ENCODE measurements at places on chromosomes 6 and 20.
A peak's percentile ranks its signal among the peaks of the same experiment; 100 is the strongest.

DNA sequence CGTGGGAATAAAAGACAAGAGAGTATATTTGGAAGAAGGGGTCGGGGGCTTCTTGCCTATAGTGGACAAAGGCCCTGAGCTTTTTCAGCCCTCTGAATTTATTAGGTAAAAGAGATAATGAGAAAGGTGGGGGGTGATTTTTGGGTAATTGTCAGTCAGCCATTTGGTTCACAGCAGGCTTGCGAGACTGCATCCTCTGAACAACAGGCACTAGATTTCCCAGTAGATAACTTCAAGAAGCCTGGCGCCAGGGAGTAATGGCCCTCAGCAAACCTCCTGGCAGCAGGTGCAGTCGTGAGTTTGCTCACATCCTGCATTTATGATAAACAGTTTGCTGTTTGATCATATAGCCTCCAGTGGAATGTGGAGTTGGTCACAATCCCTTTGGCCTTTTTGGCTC, 609.0 kb downstream of the DHX35 start:
- no peak for DNase-seq

GRCh38 chr20:4483486-4483885, 238.2 kb upstream of the PRND start:
- no peak for DNase-seq

- DNase-seq, result no peak
These were observed 214.9 kb upstream of the HDDC2 start for GRCh38 chr6:125516644-125517043.

DNA sequence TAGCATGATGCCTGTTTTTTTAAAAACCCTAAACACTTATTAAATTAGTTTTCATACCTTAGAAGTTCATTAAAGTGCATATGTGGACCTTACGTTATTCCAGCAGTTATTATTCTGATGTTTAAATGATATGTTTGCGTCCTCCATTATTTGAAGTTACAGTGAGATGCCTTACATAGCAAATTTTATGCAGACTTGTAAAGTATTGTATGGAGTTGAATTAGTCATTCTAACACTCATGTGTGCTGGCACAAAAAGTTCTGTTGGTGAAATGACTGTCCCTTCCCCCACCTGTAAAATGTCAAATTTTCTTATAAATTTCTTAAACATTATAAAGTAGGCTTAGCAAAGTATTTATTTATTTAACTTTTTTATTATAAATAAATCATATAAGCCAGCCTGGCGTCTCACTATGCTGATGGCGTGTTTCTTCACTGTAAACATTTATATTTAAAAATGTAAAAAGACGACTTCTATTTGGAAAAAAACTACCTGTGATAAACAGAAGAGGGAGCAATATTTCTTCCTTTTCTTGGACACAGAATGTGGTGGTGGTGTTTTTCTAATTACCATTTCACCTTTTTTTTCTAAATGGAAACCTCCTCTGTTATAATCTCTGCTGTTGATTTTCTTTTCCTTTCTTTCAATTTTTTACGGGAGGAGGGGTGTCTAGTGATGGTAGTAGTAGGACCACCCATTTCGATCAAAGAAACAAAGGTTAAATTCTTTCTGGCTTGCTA, 155.4 kb downstream of the RFPL4B start:
- no peak for DNase-seq

DNA sequence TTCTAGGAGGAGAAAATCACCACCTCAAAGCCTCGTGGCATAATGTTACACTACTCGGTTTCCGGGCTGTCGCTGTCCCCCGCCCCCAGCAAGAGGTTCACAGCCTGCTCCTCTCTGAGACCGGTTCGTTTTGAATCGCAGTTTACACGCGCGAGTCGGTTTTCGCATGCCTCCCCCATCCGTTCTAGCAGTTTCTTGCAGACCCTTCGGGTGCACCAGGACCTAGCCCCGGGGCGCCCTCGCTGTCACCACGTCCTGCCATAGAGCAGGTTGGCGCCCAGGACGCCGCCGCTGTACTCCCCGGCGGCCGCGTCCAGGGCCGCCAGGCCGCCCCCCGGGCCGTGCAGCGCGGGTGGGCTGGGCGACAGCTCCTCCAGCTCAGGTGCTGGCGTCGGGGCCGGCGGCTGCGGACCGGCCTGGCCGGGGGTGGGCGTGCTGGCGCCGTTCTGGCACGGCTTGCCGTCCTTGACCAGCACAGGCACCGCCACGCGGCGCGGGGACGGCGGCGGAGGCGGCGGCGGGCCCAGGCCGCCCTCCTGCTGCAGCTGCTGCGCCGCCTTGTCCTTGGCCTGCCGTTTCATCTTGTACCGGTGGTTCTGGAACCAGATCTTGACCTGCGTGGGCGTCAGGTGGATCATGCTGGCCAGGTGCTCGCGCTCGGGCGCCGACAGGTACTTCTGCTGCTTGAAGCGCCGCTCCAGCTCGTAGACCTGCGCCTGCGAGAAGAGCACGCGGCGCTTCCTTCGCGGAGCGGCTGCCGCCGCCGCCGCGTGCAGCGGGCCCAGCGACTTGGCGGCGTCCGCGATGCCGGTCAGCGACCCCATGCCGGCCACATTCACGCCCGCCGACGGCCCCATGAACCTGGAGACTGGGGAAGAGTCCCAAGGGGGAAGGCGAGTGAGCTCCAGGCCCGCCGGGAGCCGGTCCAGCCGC, 1.4 kb downstream of the NKX2-4 start:
- DNase-seq, result no peak

DNA sequence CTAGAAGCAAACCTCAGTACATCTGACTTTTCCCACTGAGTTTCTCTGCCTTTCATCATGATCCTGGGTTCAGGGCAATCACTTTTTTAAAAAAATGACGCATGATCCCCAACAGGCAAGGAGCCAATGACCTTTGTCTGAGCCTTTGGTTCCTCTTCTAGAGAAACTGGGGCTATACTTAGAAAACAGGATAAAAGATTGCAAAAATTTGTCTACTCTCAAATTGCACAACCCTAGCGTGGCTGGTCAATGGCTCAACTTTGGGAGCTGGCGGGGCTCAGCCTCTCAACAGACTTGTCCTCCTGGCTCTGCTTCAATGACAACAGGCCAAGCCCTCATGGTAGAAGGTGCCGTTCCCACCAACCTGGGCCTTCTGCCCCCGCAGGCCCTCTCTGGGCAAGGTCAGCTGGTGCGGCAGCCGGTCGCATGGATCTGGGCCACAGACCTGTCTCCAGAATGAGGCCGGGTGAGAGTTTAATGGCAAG, 48.7 kb downstream of the PDYN start:
- peak; percentile 23 for DNase-seq

DNA sequence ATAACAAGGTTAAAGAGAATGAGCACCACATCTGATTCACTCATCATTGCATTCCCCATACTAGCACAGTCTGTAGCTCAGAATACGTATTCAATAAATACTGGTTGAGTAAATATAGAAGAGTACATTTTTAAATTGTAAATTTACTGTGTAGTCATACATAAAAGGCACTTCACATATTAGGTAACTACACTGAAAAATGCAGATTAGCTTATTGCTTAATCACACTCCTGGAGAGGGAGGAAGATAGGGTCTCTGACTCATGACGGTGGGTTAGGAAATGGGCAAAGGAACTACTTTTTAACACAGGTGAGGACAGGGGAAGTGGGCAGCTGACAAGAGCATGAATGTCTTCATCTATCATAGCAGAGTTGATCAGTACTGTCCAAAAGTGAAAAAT, 133.2 kb downstream of the TBC1D32 start:
- no peak for DNase-seq

DNA sequence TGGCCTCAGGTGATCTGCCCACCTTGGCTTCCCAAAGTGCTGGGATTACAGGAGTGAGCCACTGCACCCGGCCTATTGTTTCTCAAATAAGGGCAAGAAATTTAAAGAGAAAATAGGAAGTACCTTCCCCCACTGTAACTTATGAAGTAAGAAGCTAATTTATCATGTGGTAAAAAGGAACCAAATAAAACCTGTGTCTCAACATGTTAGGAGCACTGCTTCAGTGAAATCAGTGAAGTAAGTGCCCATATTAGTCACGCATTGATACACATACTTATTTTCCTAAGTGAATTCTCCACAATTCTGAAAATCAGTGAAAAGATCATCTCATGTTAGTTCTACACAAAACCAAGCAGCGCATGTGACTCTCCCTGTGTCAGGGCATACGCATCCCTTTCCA, 14.2 kb upstream of the LPA start:
- no peak for DNase-seq

DNA sequence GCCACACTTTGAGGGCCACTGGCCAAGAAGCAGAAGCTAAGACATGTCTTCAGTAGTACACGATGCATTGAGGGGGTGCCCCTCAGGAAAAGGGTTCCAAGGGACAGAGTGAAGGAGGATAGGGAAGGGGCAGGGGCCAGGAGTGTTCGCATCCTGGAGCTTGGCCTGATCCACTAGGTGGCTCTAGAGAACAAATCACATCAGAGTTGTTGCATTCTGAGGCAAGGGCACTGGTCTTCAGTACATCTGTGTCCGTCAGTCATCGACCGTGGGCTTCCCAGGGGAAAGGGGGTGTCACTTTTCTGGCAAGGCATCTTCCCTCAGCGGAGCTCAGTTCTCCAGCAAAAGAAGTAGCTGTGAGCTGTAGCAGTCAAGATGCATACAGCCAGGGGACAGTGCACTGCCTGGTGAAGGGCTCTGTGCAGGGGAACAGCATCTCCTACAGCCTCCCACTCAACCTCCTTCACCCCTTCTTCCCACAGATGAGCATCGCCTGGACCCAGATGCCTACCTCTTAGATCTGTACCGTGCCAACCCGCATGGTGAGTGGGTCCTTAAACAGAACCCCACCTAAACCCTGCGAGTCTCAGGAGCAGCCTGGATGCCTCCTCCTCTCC, 47.8 kb downstream of the ARHGAP40 start:
- peak; percentile 29 for DNase-seq

DNA sequence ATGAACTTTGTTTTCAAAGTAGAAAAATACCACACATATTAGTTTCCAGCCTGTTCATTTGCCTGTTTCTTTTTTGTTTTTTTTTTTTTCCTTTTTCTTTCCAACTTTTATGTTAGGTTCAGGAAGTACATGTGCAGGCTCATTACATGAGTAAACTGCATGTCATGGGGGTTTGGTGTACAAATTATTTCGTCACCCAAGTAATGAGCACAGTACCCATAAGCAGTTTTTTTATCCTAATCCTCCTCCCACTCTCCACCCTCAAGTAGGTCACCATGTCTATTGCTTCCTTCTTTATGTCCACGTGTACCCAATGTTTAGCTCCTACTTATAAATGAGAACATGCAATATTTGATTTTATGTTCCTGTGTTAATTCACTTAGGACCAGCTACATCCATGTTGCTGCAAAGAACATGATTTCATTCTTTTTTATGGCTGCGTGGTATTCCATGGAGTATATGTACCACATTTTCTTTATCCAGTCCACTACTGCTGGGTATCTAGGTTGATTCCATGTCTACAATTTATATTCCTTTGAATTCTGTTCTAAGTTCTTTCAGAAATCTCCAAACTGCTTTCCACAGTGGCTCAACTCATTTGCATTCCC, 31.8 kb downstream of the SNX14 start:
- no peak for DNase-seq

DNA sequence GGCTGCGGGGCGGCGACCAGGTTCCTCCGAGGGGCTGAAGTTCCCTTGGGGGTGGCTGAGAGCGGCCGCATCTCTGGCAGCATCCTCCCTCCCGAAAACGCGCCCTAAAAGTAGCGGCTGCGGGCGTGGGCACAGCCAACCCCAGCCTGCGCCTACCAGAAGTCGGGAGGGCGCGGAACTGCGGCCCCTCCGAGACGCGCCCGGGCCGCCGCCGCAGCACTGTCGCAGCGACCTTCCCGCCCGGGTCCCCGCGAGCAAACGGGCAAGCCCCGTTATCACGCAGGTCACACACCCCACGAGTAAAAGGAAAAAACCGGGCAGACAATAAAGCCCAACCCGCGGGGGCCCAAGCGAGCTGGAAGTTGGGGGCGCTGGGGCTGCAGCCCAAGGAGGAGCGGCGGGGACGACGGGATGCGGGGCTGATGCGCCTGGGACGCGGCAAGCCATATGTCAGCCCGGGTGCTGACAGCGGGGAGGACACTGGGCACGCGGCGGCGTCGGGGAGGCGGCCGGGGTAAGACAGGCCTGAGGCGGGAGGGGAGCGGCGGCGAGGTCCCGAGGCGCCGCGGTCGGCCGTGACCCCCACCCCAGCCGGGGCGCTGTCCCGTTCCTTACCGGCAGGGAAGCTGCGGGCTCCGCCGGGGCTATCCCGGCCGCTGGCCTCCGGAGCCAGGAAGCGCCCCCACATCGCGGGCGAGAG, 659 bp downstream of the CEP85L start:
- peak; percentile 56 for DNase-seq

All from hindlimb muscle (tissue), 1 donor.